ENCODE measurements at places on chromosomes 12 and 14.

GRCh38 chr12:5745251-5745888, 199.7 kb downstream of the ANO2 start:
- peak; percentile 6 for DNase-seq

GRCh38 chr14:30813216-30813615, 61.1 kb upstream of the COCH start:
- DNase-seq: no peak

- DNase-seq: no peak
Observed at GRCh38 chr12:132416121-132416673, 73.8 kb upstream of the FBRSL1 start.

DNA sequence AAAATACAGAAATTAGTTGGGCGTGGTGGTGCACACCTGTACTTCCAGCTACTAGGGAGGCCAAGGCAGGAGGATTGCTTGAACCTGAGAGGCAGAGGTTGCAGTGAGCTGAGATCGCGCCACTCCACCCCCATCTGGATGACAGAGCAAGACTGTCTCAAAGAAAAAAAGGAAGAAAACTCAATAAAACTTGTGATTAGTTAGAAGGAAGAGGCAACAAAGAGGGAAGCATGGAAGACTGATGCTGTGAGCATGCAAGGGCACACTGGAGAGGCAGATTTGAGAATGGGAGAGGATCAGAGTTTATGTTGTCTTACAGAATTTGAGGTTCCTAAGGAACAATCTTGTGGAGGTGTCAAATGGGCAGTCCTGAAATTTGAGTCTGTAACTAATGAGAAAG, 2.8 kb upstream of the ZC2HC1C start:
- no peak for DNase-seq

- DNase-seq: no peak
Observed at GRCh38 chr14:26845151-26845818, 247.5 kb upstream of the NOVA1 start.

Measured in CD14-positive monocyte (primary cell).